ENCODE measurements at places on chromosomes 6 and 20. TPM values are rescaled to one million over a fixed set of nuclear protein-coding genes. Genes with fewer than 3 reads are reported as not detected.

DNA sequence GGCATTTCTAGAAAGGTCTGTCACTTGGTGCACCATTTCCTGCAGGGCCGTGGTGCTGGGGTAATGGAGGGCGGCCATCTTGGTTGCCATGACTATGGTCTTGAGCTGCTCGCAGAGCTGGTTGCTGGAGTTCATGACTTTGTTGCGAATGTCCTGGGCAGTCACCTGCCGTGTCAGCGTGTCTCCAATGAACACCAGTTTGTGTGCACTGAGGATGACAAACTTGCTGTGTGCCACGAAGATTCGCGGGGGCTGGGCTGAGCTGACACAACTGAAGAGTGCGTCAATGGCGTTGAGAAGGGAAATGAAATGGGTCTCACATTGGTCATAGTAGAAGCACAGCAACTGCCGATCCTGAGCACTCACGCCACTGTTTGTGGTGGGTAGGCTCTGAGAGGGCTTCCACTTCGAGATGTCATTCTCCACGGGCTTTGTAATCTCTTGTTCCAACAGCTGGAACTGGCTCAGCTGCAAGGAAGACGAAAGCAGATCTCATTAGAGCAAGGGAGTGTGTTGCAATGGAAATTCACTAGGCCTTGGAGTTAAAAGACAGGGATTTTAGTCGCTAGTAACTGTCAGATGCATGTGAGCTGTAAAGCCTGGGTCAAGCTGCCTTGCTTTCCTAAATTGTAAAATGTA lies 47.1 kb downstream of the NEDD9 start:
- no peaks in the 10 kb centered on the region for H3K27me3 ChIP-seq
- no peak overlapping the region for H3K27ac ChIP-seq
- H3K36me3 ChIP-seq, result peaks cover 49% of the 10 kb centered on the region
- DNase-seq, result no peak
- H3K4me3 ChIP-seq, result no peak overlapping the region

DNA sequence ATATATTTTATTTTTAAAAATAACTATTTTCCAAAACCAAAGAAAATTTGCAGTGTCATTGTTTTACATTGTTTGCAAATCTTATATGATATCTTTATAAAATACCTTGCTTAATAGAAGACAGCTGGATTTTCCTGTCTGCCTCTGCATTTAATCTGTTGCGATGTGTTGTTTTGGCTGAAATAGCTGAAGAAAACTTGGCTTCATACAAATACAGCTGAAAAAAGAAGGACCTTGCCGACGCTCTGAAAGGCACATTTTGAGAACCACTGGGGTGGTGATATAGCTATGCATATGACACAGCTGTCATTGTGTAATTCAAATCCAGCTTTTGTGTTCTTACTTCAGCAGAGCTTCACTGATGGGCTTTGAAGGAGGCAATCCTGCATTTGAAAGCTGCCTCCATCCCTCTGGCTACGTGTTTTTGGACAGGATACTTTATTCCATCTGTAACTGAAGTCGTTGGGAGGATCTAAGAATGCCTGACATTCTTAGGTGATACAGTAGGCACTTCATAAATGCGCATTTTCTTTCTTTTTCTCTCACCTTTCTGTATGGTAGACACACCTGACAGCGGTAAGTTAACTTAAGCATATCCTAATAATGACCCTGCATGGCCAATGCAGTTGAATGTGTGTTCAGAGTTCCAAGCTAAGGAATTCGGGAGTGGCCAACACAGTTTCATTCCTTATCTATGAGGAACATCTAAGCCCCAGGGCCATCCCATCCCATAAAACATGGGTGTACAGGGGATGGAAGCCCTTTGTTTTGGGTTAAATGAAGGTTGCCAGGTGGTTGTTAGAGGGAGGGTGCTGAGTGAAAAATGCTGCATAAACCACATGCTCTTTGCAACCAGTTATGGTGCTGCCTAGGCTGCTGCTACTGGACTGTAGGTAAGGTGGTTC lies 213.0 kb downstream of the TFAP2A start:
- H3K4me3 ChIP-seq, result no peak overlapping the region
- no peaks in the 10 kb centered on the region for H3K27me3 ChIP-seq
- H3K27ac ChIP-seq, result no peak overlapping the region
- H3K4me1 ChIP-seq, result no peaks in the 10 kb centered on the region
- H3K36me3 ChIP-seq, result no peaks in the 10 kb centered on the region
- no peak for DNase-seq

The KHDC1 gene
- 4.2 TPM for polyA plus RNA-seq

GRCh38 chr20:11041396-11041795 lies 367.6 kb upstream of the JAG1 start:
- no peak for DNase-seq
- no peak overlapping the region for H3K4me3 ChIP-seq
- peaks cover 6% of the 10 kb centered on the region for H3K4me1 ChIP-seq
- no peaks in the 10 kb centered on the region for H3K36me3 ChIP-seq
- H3K27ac ChIP-seq, result no peak overlapping the region

The EYA2 gene
- 0.72 TPM for polyA plus RNA-seq

GRCh38 chr6:108804956-108805355 lies 43.3 kb upstream of the ARMC2 start:
- DNase-seq, result no peak
- no peaks in the 10 kb centered on the region for H3K27me3 ChIP-seq
- no peak overlapping the region for H3K27ac ChIP-seq
- H3K4me1 ChIP-seq, result no peaks in the 10 kb centered on the region
- H3K4me3 ChIP-seq, result no peak overlapping the region

- H3K27me3 ChIP-seq, result no peaks in the 10 kb centered on the region
- no peak for DNase-seq
- H3K4me1 ChIP-seq, result no peaks in the 10 kb centered on the region
- H3K27ac ChIP-seq, result no peak overlapping the region
Observed at GRCh38 chr6:128560966-128561365, 40.6 kb upstream of the PTPRK start.

- no peaks in the 10 kb centered on the region for H3K36me3 ChIP-seq
- no peaks in the 10 kb centered on the region for H3K27me3 ChIP-seq
- peak overlapping the region; percentile 63 for H3K27ac ChIP-seq
- DNase-seq, result peak; percentile 85
Observed at GRCh38 chr20:41234041-41234440, 83.5 kb downstream of the ZHX3 start.

GRCh38 chr6:26016963-26017631 lies 54.5 kb downstream of the TRIM38 start:
- peak overlapping the region; percentile 42 for H3K4me3 ChIP-seq
- peak overlapping the region; percentile 67 for H3K27ac ChIP-seq
- no peaks in the 10 kb centered on the region for H3K36me3 ChIP-seq
- H3K27me3 ChIP-seq, result no peaks in the 10 kb centered on the region
- peaks cover 6% of the 10 kb centered on the region for H3K4me1 ChIP-seq
- no peak for DNase-seq

GRCh38 chr6:168149015-168149414 lies 70.0 kb upstream of the FRMD1 start:
- DNase-seq, result no peak
- no peak overlapping the region for H3K27ac ChIP-seq
- H3K36me3 ChIP-seq, result no peaks in the 10 kb centered on the region
- no peak overlapping the region for H3K4me3 ChIP-seq
- H3K4me1 ChIP-seq, result peaks cover 13% of the 10 kb centered on the region

Measured in large intestine (tissue), 12 donors.